ENCODE measurements at places on chromosomes 11 and 22.

GRCh38 chr11:46617972-46618314 lies 590 bp downstream of the ATG13 start:
- DNase-seq, result no peak

DNA sequence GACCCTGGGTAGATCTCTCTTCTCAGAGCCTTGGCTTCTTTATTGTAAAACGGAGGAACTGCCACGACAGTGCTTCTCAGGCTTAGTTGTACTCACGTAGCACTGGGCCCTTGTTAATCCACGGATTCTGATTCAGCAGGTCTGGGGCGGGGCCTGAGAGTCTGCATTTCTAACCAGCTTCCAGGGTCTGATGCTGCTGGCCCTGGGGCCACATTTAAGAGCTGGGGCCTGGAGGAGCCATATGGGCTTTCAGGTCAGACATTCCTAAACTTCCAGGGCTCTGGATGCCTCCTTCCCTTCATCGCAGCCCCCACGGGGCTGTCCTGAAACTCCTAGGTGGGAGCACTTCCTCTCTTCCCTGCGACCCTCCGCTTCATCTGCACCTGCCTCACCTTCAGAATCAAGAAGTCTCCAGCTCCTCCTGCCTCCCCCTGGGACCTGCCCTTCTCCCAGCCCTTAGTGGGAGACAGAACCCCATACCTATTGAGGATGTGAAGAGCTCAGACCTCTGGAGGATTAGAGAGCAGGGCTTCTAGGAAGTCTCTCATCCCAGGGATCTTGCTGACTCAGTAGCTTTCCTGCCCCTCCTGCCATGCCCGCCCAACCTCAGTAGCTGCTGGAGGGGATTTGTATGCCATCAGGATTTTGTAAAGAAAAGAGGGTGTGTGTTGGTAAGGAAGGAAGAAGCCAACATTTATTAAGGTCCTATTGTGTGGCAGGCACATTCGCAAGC lies 92.5 kb downstream of the LRRC32 start:
- no peak for DNase-seq

DNA sequence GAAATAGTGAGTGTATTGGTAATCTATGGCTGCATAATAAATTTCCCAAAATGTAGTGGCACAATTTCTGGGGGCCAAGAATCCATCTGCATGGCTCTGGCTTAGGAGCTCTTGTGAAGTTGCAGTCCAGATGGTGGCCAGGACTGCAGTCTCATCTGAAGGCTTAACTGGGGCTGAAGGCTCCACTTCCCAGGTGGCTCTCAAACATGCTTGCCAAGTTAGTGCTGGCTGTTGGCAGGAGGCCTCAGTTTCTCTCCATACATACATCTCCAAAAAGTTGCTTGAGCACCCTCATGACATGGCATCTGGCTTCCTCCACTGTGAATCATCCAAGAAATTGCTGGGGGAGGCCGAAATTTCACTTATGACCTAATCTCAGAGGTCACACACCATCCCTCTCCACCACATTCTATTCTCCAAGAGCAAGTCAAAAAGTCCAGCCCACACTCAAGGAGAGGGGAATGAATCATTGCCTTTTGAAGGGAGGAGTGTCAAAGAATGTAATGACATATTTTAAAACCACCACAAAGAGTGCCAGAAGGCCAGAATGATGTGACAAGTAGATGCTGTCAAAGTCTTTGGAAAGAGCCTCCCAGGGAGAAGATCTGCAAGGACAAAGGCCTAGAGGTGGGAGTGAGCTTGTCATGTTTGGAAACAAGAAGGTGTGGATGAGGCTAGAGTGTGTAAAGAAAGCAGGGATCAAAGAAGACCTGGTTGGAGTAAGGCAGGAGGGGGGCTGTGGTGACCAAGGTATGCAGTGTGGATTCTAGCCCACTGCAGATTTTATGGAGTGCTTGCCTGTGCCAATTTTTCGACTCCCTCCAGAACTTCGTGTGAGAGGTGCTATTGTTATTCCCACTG lies 566.2 kb downstream of the MIAT start:
- DNase-seq, result no peak

DNA sequence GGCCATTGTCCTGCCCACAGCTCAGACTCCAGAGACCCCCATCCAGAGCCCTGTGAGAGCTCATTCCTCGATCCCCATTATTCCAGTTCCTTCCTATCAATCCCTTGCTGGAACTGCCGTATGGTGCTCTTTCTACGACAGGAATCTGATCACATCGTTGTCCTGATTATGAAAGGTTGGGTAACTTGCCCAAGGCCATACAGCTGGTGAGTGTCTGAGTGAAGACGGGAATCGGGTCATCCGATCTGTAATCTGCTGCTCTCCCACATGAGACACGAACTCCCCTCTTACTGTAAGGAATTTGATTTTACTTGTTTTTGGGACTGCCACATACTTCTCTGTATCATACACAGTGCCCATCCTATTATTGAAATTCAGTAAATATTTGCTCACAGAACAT lies 149.1 kb downstream of the OPCML start:
- DNase-seq, result no peak

- DNase-seq, result no peak
These were observed 199.7 kb downstream of the C11orf91 start for GRCh38 chr11:33500861-33501479.

DNA sequence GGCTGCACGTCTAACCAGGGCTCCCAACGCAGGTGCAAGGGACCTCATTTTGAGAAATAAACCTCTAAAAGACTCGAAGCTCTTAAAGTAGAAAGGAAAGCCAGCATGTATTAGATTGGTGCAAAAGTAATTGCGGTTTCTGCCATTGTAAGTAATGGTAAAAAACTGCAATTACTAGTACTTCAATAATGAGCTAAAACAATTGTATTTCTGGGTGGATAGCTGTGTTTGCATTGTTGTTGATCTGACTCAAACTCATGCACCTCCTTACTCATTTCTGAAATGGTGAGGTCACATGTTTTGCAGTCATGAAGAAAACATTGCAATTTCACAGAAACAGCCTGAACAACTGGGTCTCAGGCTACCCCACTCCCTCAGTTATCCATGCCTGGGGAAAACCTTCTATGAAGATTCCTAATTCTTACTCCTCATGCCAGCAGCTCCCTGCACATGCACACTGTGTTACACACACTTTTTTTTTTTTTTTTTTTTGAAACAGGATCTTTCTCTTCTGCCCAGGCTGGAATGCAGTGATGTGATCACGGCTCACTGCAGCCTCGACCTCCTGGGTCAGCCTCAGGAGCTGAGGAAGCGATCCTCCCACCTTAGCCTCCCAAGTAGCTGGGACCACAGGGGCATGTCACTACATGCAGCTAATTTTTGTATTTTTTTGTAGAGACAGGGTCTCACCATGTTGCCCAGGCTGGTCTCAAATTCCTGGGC lies 24.6 kb downstream of the VWCE start:
- no peak for DNase-seq

- no peak for DNase-seq
These were observed 232.6 kb downstream of the CASP12 start for GRCh38 chr11:104665641-104666040.
